ENCODE measurements at places on chromosomes 12 and 14.

GRCh38 chr12:51009056-51009440 is 17.1 kb downstream of the SLC11A2 start:
- DNase-seq, result peak; percentile 69

DNA sequence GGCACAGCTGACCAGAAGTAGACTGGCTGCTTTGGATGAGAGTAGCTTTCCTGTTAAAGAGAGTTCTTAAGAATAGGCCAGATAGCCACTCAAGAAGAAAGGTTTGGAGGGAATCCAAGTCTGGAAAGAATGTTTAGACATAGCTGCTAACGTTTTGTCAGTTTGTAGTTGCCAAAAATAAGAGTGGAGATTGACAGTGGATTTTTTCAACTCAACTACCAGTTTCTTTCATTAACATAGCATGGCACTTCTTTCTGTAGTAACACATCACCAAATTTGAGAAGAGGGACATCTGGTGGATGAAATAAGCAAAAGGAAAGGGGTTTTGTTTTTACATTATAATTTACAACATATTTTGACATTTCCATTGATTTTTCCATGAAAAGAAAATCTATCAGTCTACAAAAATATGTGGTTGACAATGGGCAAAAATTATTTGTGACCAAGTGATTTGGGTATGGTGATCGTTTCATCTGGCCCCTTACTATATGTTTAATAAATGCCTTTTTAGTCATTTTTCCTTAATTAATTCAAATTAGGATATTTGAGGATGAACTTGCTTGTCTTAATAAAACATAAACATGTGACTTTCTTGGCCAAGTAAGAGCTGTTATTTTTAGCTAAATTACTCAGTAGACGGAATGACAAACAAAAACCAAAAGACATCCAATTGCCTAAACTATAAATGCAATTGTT is 71.1 kb downstream of the PTPRR start:
- DNase-seq, result peak; percentile 62

DNA sequence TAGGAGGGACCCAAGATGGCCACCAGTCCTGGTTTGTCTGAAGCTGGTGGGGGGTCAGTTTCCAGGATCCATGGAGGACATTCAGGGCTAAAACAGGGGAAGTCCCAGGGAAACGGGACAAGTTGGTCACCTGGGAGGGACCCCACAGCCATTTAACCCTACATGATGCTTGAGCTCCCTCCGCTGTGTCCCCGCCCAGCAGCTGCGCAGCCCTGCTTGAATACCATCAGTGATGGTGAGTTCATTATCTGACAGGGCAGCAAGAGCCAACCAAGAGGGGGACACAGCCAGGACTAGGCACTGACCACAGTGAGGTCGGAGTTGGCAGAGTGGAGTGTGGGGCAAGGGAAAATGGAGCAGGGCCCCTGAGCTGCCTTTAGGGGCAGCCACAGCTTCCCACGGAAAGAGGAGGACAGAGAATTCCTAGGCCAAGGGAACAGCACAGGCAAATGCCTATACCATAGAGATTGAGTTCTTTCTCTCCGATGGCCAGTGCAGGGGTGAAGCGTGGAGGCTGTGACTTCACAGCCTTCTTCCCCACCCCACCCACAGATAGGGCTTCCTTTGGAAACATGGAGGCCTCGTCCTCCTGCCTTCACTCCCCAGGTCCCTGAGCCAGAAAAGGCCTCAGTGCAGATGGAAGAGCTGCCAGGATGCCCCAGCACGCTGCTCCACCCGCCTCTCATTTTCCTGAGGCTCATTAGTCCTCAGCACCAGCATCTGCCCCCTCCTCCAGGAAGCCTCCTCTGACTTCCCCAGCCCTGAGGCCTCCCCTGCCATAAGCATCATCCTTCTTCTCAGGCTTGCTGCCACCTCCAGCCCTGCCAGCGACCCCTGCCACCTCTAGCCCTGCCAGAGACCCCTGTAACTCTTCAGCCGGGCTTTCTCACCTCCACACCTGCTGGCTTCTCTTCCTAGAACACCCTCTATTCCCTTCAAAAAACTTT is 51.4 kb downstream of the CYP46A1 start:
- DNase-seq, result no peak

DNA sequence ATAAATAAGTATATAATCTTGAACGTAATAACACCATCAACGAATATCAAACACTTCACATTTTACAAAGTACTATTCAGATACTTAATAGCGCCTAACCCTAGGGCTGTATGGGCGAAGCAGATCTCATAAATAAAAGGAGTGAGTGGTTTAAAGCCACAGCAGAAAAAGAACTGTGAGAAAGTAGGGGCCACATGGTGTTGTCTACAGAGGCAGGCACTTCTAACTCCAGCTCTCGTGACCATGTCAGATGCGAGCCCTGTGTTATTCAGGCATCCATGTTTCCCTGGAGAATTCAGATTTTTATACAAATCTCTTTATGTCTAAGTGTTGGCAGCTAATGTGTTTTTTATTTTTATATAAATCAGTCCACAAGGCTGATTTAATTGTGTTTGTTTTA is 212.2 kb downstream of the FBXL14 start:
- DNase-seq, result no peak

- DNase-seq, result no peak
Measured at GRCh38 chr12:52082026-52082668, 2.6 kb downstream of the SMIM41 start.

DNA sequence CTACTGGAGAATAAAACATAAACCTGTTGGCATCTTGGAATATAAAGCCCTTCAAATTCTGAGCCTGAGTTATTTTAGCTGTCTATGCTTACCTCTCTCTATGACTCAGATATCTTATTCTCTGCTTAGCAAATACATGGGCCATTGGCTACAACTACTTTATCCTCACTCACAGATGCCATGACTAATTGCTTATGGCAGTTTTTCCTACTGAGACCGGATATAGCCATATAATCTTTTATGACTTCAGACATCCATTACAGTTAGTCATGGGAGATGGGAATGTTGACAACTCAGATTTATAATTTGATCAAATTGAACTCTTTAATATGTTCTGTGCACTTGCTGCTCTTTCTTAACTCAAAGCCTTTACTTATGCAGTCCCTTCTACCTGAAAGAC is 502.4 kb upstream of the ATP2B1 start:
- DNase-seq, result peak; percentile 7

- no peak for DNase-seq
Measured at GRCh38 chr14:51715250-51715649, 63.5 kb downstream of the FRMD6 start.

DNA sequence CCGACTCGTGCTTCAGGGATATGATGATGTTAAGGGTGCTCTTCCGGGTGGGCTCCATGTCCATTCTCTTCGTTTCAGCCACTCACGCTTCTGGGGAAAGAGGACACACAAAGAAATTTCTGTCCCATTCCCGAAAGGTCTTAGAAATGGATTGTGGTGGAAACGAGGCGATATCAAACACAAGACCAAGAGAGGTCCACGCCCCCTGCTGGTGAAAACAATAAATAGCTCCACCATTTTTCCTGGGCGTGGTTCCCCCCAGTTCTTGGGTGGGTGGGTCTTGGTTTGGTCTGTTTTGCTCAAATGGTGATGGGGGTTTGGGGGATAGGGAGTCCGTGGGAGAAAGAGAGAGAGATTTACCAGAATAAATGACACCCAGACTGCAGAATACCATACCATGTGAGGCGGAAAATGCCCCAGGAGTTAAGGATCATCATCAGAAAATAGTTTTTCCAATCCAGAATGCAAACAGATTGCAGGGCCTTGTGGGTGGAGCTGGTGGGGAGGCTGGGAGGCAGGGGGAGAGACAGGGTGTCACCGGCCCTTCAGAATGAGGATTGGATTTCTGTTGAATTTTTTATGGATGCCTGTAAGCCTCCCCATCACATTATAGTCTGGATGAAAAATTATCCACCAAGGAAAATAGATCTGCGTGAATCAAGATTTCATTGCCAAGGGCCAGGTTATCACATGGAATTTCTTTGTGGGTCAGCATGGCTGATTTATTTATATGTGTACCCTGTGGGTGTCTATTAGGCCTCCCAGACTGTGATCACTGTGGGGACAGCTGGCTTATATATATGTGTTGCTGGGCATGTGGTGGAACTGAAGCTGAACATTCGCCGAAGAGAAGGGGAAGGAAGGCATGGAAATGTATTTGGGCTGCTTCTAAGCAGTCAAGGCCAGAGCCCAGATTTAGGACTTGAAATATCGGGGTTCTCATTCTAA is 55.8 kb downstream of the SRRM4 start:
- DNase-seq, result peak; percentile 48

DNA sequence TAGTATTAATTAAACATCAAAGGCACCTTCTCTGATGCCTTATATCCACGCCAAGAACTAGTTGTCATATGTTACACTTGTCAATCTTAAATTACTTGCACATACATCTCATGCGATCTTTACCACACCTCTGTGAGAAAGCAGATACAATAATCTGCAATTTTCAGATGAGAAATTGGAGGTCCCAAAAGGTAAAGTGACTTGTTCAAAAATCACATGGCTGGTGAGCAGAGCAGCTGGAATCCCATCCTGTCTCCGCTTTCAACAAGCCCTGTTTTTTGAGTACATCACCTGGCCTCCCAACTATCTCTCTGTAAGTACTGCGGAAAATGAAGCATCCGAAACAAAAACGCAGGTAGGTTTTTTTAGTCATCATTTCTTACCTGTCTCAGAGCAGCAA is 203.4 kb upstream of the FOXN3 start:
- no peak for DNase-seq

DNA sequence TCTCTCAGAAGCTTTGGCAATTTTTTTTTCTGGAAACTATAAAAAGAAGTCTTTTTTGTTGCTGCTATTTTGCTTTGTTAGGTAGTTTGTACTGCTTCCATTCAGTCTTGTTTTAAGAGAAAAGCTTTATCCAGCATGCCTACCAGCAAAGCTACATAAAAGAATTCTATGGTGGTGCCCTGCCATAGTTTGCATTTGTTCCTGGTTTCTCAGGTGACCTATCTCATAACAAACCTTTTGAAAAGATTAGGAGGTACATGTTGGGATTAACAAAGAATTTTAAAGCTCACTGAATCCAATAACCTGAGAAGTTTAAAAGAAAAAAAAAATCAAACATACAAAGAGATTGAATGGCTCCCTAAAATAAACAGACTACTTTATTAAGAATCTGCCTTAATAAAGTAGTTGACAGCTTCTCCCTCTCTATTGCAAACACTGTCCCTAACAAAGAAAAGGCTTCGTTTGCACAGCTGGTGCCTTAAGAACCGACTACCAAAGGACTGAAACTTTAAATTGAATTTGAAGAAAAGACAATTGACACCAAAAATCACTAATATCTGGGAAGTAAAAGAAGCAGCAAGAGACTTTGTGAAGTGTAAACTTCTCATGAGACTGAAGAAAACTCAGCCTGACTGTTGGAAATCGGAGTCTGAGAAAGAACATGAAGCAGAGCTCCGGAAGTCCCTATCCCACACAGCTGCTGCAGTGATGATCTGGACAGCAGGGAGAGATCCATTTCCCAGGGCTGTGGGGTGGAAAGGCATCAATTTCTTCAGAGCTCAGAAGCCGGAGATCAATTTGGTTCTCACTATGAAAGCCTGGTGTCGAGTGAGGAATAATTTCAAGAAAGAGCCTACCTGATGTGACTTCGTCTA is 102.7 kb upstream of the PLEKHA5 start:
- DNase-seq, result no peak

GRCh38 chr12:79857675-79858074 is 77.2 kb downstream of the PPP1R12A start:
- DNase-seq, result no peak

DNA sequence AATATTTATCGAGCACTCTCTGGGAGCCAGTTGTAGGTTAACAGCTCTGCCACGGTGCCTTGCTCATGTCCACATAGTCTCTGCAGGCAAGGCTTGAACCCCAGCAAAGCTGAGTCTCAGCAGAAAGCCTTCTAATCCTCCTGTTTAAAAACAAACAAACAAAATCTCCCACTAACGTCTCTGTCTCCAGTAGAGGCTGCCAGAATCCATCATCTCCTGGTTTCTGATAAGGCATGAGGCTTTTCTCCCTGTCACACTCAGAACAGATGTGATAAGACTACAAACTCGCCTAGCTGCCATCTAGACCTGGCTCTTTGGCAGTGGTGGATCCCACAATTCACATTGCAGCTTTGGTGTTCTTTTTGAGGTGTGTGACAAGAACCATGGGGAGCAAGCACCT is 813.2 kb downstream of the AACS start:
- no peak for DNase-seq

GRCh38 chr12:111842556-111843396 is 748 bp downstream of the MAPKAPK5 start:
- peak; percentile 18 for DNase-seq

DNA sequence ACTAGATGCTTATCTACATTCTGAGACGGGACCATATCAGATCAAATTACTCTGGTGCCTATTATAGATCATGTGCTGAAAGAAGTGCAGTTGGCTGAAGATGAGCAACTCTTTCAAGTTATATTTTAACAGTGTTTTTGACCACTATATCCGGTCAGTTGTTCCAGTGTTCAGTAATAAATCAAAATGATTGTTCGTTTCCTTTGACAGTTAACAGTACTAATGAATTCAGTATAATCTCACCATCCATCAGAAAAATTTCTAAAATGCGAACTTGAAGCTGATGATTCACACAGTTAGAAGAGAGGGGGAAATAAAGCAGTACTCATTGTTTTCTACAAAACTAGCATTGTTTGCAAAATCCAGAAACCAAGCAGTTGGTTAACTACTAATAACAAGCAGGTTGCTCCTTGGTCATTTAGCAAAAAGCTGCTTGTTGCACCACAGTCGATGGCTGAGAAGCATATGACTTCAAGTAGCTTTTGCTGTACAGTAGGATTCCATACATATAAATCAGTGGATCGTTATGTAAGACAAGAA is 2.3 kb downstream of the RPS6KA5 start:
- peak; percentile 88 for DNase-seq
